Small intestine (tissue), 16 donors: ENCODE measurements at places on chromosomes 5 and 9. TPM values are rescaled to one million over a fixed set of nuclear protein-coding genes. Genes with fewer than 3 reads are reported as not detected.

Gene DCTN4
- 21.9 TPM for polyA plus RNA-seq

Gene NAIP
- polyA plus RNA-seq: 1.1 TPM

Gene ZDHHC12
- 99.3 TPM for polyA plus RNA-seq

Gene RALGPS1
- polyA plus RNA-seq: 25.9 TPM

Gene TTC23L
- polyA plus RNA-seq: not detected

Gene GPBP1
- polyA plus RNA-seq: 41.4 TPM

Gene FGF18
- polyA plus RNA-seq: 0.54 TPM

Gene FOXD4
- 0.39 TPM for polyA plus RNA-seq

DNA sequence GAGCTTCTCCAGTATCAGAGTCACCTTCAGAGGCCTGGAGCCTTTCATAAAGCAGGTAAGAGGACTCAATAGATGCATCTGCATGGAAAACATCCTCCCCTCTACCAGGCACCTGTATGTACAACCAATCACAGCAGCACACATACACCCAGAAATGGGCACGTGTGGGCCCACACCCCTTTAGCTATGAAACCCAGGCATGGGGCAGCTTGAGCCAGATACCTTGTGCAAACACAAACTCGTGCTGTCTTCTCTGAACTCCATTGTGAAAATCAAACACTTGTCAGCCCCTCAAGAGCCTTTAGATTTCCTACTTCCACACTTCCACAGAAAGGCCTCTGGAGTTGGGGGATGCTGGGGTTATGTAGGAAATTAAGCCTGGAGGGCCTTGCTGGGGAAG lies 1.1 kb upstream of the CSF2 start:
- DNase-seq: no peak

- DNase-seq: no peak
Observed at GRCh38 chr5:4627929-4628328, 512.2 kb upstream of the ADAMTS16 start.

DNA sequence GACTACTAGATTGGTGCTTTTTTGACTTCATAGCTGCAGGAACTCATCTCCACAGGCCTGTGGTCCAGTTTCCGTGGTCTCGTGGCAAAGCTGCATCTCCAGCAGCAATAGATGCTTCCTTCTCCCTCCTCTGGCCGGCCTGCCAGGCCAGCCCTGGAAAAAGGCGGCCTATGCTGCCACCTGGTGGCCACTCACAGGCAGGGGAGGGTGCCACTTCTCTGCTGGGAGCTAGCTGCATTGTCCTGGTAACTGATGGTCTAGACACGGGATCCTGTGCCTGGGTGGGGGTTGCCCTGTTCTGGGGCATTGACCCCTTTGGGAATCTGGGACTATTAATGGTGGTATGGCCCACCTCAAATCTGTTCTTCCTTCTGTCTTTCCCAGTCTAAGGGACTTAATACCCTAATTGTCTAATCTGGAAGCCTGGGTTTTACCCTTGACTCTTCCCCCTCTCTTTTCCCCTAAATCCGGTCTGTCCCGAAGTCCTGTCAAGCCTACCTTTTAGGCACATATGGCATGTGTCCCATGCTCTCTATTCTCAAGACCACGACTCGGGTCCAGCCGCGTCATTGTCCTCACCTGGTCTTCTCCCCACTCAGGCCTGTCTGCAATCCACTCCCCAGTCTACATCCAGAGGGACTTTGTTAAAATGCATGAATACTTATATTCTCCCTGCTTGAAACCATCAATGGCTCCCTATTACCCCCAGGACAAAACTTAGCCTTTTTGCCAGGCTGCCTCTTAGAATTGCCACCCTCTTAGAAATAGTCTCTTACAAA lies 20.1 kb upstream of the PTGS1 start:
- peak; percentile 83 for DNase-seq

DNA sequence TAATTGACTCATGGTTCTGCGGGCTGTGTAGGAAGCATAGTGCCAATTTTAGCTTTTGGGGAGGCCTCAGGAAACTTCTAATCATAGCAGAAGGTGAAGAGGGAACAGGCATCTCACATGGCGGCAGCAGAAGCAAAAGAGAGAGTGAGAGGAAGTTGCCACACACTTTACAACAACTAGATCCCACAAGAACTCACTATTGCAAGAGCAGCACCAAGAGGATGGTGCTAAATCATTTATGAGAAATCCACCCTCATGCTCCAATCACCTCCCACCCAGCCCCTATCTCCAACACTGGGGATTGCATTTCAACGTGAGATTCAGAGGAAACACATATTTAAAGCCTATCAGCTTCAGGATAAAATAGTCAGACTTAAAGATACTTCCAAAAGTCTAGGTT lies 36.1 kb upstream of the LPAR1 start:
- DNase-seq: no peak

DNA sequence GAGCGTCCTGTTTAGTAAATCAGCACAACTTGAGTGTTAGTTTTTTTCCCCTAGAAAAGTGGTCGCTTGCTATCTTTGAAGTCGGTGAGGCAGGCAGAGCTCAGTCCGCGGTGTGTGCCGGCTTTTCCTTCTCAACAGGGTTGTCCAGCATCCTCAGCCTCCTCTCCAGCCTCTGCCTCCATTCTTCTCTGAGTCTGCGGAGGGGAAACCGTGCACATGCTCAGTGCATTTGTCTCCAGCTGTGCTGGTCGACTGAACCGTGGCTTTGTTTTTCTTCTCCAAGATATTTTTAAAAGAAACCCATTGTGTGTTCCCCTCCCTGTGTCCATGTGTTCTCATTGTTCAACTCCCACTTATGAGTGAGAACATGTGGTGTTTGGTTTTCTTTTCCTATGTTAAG lies 25.3 kb downstream of the FAM240B start:
- no peak for DNase-seq

DNA sequence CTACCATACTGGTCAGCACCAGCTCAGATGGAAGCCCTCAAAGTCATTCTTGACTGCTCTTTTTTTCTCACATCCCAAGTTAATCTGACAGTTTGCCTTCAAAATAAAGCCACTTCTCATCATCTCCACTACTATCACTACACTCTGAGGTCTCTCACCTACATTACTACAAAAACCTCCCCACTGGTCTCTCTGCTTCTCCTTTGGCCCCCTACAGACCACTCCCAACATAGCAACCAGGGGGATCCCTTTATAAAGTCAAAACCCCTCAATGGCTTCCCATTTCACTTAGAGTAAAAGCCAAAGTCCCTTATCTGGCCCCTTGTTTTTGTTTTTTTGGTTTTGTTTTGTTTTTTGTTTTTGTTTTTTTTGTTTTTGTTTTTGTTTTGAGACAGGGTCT lies 4.6 kb downstream of the ARAP3 start:
- no peak for DNase-seq

DNA sequence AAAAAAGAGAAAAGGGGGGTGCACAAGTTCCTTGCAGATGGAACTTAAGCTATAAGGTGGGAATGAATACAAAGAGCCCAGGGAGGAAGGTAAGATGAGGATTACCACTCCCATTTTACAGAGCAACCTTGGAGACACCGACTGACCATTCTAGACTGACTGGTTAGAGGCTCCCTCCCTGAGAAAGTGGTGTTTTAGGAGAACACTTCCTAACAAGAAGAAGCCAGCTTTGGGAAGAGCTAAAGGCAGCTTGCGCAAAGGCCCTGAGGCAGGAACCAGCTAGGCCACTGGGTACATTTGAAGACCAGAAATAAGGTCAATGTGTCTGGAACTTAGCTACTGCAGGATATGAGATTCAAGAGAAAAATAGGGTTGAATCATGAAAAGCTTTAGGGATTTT lies 38.6 kb downstream of the SPARC start:
- DNase-seq: no peak

- no peak for DNase-seq
Observed at GRCh38 chr5:179431221-179431824, 86.1 kb upstream of the ADAMTS2 start.

DNA sequence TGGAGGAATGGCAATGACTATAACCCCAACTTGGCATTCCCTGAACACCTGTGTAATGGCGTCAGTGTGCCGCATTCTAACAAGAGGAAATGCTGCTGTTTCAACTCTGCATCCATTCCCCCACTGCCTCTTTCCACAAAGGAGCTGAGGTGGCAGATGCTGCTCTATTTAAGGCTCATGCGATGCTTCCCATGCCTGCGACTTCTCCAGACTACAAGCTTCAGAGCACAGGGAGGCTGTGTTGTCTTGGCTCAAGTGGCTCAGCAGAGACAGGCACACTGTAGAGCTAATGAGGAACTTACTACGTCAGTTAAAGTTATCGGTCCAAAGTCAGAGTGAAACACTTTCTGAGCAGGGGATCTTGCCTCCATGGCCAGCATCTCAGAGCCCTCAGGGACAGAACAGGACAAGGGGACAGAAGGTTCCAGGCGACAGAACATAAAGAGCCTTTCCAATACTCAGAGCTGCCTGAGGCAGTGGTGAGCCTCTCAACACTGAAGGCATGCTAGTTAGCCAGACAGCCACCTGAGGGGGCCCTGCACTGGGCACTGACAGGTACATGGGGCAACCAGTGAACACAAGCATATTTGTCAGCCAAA lies 21.8 kb downstream of the TNIP1 start:
- no peak for DNase-seq

DNA sequence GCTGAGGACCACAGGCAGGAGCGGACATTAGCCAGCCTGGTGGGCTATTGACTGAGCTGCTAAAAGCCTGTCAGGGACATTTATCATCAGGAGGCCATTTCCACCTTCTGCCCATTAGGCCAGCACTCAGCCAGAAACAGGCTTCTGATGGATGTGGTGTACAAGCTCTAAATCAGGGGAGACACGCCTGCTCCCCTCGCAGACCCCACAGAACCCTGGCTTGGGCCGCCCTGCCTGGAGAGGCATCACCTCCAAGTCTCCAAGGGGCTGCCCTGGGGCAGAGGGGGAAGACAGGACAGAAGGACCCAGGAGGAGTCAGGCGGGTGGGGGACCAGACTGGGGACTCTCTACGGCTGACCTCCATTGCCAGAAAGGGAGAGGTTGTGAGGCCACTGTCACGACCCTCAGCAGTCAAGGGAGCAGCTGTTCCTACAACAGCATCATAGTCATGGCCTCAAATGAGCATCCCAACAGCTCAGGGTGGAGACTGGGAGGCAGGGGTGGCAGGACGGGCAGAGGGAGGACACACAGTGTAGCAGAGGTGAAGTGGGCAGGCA lies 24.0 kb upstream of the TRIM14 start:
- no peak for DNase-seq

- no peak for DNase-seq
Observed at GRCh38 chr9:23307731-23308513, 518.1 kb downstream of the ELAVL2 start.

DNA sequence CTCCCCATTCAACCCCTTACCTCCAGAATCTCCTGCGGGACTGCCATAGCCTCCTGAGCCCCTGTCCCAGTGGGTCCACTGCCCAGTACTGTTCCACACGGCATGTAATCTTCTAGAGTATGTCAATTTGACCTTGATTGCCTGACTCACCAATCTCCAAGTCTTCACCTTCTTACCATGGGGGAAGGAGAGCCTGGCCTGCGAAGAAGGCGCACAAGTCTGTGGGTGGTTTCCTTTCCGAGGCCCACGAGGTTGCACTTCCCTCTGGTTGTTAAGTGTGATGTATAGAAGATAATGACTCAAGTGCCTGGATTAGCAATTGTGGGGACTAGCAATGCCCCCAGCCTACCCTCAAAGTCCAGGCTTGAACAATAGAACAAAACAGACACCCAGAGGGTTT lies 8.1 kb upstream of the TENT4A start:
- no peak for DNase-seq

GRCh38 chr9:25684321-25684720 lies 6.1 kb upstream of the TUSC1 start:
- DNase-seq: no peak

DNA sequence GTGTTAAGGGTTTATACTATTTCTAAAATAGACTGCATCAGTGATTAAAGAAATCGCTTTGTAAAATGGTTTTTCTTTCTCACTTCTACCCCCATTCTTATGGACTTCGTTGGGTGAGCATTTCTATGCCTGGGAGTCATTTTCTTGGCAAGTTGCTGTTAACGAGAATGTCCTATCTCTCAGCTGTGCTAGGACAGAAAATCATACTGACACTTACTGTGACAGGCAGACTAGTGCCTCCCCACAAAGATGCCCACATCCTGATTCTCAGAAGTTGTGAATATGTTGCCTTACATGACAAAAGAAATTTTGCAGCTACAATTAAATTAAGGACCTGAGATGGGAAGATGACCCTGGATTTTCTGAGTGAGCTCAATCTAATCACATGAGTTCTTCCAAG lies 65.1 kb upstream of the NMUR2 start:
- DNase-seq: no peak

DNA sequence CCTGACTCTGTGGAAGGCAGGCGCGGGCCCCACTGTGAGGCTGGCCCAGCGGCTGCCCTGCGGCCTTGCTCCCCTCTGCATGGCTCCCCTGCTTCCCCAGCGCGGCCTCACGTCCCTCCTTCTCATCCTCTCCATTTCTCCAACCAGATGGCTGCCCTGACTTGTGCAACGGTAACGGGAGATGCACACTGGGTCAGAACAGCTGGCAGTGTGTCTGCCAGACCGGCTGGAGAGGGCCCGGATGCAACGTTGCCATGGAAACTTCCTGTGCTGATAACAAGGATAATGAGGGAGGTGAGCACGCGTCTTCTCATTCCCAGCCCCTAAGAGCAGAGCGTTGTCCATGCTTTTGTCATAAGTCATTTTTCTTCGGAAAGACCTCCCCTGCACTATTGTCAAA lies 129.0 kb upstream of the WWC1 start:
- DNase-seq: no peak

DNA sequence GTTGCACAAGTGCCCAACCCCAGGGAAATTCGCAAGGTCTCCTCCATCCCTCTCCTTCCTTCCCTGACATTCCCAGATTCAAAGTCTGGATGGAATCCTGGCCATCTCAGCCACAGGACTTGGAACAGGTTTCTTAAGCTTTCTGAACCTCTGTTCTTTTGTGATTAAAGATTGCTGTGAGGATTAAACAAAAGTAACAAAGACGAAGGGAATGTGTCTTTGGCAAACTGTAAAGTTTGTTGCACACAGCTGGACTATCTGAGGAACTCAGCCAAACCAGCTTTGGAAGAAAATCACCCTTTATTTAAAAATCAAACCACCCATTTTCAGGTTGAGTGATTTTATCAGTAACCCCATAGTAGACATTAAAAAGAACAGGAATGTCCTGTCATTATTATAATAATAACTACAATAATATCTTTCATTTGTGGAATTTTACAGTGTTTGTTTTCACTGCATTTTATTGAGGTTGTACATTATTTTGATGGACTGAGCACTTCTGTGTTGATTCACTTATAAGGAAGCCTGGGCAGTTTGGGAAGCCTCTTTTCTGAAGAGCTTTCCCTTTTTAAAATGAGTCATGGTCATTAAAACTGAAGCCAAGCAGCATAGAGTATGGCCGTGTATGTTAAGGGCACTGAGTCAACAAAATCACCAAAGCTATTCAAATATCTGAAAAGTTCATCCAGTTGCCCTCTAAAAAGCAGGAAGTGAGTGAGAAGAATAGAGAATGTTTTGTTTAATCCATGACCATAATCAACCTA lies 310.2 kb downstream of the AGTPBP1 start:
- no peak for DNase-seq

GRCh38 chr5:140881889-140882590 lies at the start of gene PCDHA13:
Gene PCDHA13, plus strand, starts transcription at chr5:140882124. Its CDS starts 145 bp downstream, at chr5:140882269.
- DNase-seq: no peak
